Thoracic aorta (tissue), 2 donors: ENCODE measurements at places on chromosomes 12 and 14.

GRCh38 chr12:43730283-43730682, 28.3 kb downstream of the PUS7L start:
- no peak for DNase-seq

- DNase-seq = no peak
Observed at GRCh38 chr14:98456231-98456630, 815.8 kb downstream of the BCL11B start.

GRCh38 chr12:82300611-82301010, 57.6 kb downstream of the CCDC59 start:
- no peak for DNase-seq

DNA sequence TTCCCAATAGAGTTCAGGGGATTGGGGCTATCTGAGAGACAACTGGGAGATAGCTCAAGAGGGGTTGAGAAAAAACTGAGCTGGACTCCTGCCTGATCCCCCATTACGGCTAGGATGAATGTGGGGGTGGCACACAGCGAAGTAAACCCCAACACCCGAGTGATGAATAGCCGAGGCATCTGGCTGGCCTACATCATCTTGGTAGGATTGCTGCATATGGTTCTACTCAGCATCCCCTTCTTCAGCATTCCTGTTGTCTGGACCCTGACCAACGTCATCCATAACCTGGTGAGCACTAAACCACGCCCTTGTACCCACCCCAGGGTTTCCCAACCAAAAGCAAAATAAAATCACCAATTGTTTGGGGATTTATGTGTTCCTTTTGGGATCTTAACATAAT, 1.0 kb downstream of the ORMDL2 start:
- no peak for DNase-seq

- no peak for DNase-seq
Observed at GRCh38 chr14:73372529-73372928, 85.8 kb downstream of the NUMB start.

GRCh38 chr14:55354500-55354899, 57.1 kb downstream of the ATG14 start:
- DNase-seq = no peak

DNA sequence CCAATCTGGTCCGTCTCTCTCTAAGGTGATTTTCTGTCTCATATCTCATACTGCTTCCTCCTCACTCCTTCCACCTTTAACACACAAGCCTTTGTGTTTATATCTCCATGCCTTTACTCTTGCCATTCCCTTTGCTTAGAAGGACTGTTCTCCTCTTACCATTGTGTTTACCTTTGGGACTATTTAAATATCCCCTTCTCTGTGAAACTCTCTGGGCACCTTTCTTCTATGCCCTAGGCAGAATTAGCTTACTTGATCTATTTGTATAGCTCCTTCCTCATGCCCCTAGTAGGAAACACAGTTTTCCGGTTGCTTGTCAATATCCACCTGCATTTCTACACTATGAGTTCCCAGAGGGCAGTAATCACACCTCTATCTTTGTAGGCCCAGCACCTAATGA, 3.9 kb upstream of the AMHR2 start:
- DNase-seq = no peak

- DNase-seq = no peak
Observed at GRCh38 chr12:49305762-49306510, 11.0 kb downstream of the PRPH start.

DNA sequence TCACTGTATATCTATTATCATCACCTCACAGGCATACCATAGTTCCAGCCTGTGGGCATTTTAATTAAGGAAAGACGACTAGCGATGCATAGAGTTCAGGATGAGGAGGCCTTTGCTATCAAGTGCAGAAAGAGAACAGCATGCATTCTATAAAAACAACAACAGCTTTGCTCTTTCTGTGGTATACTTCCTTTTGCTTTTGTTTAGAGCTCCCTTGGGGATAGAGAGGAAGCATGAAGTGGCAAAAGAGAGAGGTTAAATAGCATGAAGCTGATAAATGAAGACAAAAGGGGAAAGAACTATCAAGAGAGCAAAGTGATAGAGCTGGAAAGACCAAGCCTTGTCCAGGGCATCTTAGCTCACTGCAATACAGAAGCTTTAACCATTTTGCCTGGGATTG, 23.5 kb downstream of the IFNG-AS1 start:
- DNase-seq = no peak

- DNase-seq = no peak
Observed at GRCh38 chr12:133156125-133156690, 25.1 kb upstream of the ZNF268 start.

GRCh38 chr14:35471803-35472202, 62.2 kb upstream of the INSM2 start:
- DNase-seq = no peak

- DNase-seq = no peak
Observed at GRCh38 chr12:42910656-42911055, 321.1 kb upstream of the PRICKLE1 start.

GRCh38 chr14:23056956-23057756, at the start of gene CDH24:
Gene CDH24 (minus strand): TSS chr14:23057520. CDS start chr14:23055733, 1,787 bp downstream.
- no peak for DNase-seq

DNA sequence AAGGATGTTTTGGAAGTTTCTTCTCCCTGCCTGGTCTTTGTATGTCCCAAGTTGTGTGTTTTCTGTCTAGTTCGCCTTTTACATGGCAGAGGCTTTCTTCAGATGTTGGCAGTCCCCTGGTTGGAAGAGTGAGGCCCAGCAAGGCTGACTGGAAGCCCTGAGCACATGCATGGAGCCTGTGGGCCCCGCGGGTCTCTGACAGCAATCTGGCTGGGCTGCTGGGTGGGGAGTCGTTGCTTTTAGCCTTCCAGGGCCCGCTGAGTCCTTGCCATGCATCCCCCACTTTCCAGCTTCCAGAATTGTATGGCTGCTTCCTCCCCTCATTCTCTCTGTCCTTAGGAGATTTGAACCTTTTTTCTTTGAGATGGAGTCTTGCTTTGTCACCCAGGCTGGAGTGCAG, 25.3 kb downstream of the ANKRD9 start:
- DNase-seq = no peak

GRCh38 chr12:96194971-96195844, 1.0 kb downstream of the ELK3 start:
- DNase-seq = no peak

- DNase-seq = no peak
Observed at GRCh38 chr12:106566771-106567170, 16.0 kb upstream of the RFX4 start.

DNA sequence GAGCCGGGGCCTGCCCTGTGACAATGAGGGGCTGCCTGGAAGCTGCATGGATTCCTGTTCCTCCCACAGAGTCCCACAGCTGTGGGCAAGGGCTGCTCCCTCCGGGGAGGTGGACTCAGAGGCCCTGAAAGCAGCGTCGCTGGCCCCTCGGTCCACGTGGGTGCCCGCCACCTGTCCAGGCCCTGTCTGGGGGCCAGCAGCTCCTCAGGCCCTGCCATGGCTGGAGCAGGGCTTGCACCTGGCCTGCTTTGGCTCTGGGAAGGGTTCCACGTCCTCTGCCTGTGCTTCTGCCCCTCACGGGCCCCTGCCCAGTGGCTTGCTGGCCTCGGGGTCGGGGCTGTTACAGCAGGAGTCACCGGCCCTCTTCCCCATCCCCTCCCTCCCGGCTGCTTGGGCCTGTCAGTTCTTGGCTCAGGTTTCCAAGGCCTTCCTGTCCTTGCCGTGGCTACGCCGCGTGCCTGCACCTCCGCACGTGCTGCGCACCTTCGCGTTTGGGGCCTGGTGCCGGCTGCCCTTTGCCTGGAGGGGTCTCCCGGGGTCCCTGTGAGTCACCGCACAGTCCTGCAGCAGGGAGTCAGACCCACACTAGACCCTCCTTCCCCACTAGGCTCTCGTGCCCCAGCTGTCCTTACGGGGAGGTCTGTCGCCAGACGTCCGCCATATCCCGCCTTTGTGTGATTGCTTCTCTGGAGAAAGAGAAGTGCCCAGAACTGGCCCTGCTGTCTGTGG, 5.8 kb downstream of the FBRSL1 start:
- DNase-seq = no peak

DNA sequence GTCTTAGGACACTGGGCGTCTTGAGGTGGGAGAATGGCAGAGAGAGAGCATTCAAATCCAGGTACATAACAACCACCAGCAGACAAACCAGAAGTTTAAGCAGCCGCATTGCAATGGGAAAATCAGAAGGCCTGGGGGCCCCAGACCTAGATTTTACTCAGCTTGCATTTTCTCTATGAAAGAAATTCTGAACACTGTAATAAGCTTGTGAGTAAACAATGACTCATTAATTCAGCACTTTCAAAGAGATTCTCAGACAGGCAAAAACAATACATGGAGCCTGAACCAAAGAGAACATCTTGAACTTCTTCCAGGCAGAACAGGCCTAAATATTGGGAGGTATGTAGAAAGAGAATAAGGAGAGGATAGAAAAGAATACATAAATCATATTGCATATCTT, 69.8 kb upstream of the IFNG-AS1 start:
- no peak for DNase-seq

GRCh38 chr12:25781232-25781631, 177.2 kb upstream of the RASSF8 start:
- no peak for DNase-seq

GRCh38 chr14:63875311-63875710, 22.5 kb downstream of the SYNE2 start:
- DNase-seq = no peak

DNA sequence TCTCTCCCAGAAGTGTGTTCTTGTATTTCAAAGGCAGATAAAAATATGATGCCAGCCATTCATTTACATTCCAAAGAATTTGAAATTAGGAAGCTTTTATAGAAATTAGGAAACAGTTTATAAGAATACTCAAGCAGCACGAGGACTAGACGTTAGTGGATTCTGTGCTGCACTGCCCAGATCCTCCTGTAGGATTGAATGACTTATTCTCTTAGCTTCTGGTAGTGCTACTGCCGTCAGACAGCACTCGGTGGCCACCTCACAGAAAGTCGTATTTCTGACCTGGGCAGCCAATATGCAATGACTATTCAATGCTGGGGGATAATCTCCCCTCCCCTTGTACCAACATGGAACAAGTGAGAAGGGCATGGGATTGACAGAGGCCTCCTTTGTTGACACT, 326.4 kb downstream of the RPL10L start:
- DNase-seq = no peak

DNA sequence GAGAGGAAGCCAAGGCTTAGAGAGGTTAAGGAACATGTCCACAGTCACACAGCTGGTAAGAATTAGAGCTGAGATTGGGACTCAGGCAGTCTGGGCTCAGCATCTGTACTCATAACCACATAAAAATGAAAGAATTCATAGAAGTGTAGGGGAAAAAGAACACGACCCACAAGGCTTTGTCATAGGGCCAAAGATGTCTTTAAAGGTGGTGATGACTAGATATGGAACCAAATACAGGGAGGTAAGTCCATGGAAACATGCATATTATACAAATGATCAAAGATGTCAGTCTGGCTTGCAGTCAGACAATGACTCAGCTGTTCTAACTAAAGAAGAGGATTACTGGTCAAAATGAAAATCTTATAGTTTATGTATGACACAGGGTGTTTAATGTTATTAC, 7.2 kb upstream of the SSPN start:
- no peak for DNase-seq

DNA sequence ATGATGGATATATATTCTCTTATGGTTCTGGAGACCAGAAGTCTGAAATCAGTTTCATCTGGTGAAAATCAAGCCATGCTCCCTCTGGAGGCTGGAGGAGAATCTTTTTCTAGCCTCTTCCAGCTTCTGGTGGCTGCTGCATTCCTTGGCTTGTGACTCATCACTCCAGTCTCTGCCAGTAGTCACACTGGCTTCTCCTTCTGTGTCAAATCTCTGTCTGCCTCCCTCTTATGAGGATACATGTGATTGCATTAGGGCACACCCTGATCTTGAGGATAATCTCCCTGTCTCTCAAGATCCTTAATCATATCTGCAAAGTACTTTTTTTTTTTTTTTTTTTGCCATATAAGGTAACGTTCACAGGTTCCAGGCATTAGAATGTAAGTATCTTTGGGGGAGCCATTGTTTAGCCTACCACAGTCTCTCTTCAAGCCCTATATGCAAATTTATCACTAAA, 17.7 kb downstream of the DNAL1 start:
- DNase-seq = no peak

GRCh38 chr14:99802301-99803105, 9.3 kb downstream of the EML1 start:
- DNase-seq = no peak

GRCh38 chr12:90677552-90677951, 277.4 kb downstream of the CCER1 start:
- no peak for DNase-seq

GRCh38 chr12:102633981-102634605, 153.7 kb upstream of the IGF1 start:
- DNase-seq = no peak

DNA sequence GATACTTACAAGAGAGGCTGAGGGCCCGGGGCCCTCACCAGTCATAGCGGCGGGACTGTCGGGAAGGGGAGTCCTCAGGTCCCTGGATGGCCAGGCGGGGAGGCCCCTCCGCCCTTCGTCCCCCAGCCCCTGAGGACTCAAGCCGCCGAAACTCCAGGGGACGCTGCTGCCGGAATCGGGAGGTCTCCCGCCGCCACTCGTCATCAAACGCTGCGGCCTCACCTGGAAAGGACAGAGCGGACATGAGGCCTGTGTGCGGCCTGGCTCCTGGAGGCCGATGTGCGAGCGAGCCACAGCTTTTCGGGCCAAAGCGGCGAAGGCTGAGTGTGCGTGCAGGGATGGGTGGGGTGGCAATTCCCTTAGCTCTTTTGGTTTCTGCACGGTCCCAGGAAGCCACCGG, 4.2 kb downstream of the MLF2 start:
- no peak for DNase-seq

DNA sequence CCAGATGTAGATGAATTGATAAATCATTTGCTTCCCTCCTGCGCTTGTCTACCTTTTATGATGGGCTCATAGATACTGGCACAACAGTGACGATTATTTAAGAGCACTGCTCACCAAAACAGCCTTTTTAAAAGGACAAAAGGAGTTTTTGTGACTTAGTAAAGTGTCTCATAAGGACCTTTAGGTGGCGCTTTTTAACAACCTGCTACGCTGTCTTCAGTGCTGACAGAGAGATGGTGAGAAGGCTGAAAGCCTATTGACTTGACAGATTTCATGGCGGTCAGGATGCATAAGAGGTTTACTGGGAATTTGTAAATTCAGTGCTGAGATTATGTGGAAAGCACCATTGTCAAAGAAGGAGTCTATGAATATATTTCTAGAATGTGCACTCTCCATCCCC, 87.6 kb downstream of the SLC15A5 start:
- DNase-seq = no peak

- peak; percentile 51 for DNase-seq
Observed at GRCh38 chr14:68395604-68396003, 397.3 kb downstream of the ZFP36L1 start.
